Cortex of kidney (tissue), 1 donor: ENCODE measurements at places on chromosomes 13 and 19.

GRCh38 chr13:39577203-39577602, 25.8 kb downstream of the LHFPL6 start:
- no peak for DNase-seq

- no peak for DNase-seq
These were observed 4.2 kb upstream of the MADCAM1 start for GRCh38 chr19:492091-492531.

GRCh38 chr19:16922949-16923348, 34.1 kb downstream of the F2RL3 start:
- no peak for DNase-seq

- no peak for DNase-seq
These were observed 27.7 kb downstream of the SAE1 start for GRCh38 chr19:47158367-47158791.

- DNase-seq, result no peak
These were observed 6.5 kb downstream of the UQCRFS1 start for GRCh38 chr19:29206453-29206852.
